Right cardiac atrium (tissue), 5 donors: ENCODE measurements at places on chromosomes 16 and 17. TPM values are rescaled to one million over a fixed set of nuclear protein-coding genes. Genes with fewer than 3 reads are reported as not detected.

- DNase-seq, result no peak
Observed at GRCh38 chr17:62765351-62765750, 42.8 kb downstream of the MARCHF10 start.

- DNase-seq, result no peak
Observed at GRCh38 chr17:7997186-7997585, 5.2 kb upstream of the GUCY2D start.

GRCh38 chr16:30615358-30616091, 5.3 kb upstream of the ZNF689 start:
- peak; percentile 75 for DNase-seq

GRCh38 chr17:43736389-43736788, 22.2 kb downstream of the SOST start:
- no peak for DNase-seq

SLC13A5 gene
- not detected for total RNA-seq

- no peak for DNase-seq
Observed at GRCh38 chr16:54204756-54205155, 81.8 kb downstream of the IRX3 start.

TMEM132E gene
- 0.06 TPM for total RNA-seq

DNA sequence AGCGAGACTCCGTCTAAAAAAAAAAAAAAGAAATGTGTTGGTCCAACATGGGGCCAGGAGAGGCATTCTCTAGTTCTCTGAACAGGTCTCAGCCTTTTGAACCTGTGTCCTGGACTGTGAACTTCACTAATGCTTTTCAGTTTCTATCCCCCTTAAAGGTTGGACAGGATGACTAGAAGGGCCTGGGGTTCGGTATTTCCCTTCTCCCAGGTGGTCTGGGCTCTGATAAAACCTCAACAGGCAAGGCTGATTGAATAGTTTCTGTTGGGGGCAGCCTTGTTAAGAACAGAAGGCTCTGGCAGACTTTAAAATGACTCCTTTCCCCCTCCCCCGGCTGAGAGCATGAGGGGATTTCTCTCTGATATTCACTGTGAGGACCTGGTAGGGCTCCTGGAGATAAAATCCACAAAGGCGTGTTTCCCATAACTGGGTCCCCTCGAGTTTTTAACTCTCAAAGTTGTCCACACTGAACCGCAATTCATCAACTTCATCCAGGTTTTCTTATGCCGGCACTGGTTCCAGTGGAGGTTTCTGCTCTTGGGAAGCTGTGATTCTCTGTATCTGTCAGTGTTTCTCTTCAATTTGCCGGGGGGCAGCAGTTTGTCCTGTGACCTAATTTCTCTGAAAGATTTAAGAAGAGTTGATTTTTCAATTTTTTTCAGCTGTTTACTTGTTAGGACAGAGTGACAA, 91.3 kb downstream of the METRNL start:
- DNase-seq, result no peak

- peak; percentile 40 for DNase-seq
Observed at GRCh38 chr17:39123627-39124026, 27.8 kb downstream of the PLXDC1 start.

SHPK gene
- 5.8 TPM for total RNA-seq

DNA sequence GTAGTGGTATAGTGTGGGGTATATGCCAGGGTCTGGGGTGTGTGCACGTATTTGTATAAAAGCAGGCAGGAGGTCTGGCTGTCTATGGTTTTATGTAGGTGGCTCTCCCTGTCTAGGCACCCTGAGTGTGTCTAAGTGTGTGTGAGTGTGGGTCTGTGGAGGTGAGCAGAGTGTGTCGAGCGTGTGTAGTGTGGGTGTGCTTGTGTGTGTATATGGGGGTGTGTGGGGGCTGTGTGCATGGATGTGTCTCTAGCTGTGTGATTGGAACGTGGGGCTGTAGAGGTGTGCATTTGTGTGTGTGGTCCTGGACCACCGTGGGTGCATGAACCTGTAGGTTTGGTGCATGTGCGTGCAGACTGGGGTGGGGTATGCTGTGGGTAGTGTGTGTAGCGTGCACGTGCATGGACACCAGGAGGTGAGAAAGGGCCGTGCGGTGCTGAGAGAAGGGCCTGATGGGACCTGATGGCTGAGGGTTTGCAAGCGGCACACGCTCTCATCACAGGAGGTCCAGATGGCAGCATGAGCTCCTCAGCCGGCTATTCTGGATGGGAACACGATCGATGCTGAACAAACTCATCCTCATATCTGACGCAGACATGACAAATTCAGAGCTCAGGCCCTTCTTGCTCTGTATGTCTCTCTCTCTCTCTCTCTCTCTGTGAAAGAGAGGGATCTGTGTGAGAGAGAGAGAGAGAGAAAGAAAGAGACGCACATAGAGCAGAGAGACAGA, 27.7 kb downstream of the SPACA3 start:
- DNase-seq, result no peak

CDC42EP4 gene
- total RNA-seq, result 28.1 TPM

GRCh38 chr17:46046957-46047356, 47.9 kb downstream of the STH start:
- DNase-seq, result no peak

GRCh38 chr16:2329532-2329931, 11.0 kb downstream of the ABCA3 start:
- DNase-seq, result no peak

GRCh38 chr17:7403727-7403976, 245 bp downstream of the TMEM256 start:
- DNase-seq, result no peak

SMIM5 gene
- 12.2 TPM for total RNA-seq

MT1H gene
- total RNA-seq, result not detected

GRCh38 chr16:26816266-26816665, 250.5 kb upstream of the C16orf82 start:
- no peak for DNase-seq

NUBP1 gene
- 45.9 TPM for total RNA-seq

GRCh38 chr16:2458887-2459646, 842 bp upstream of the TEDC2 start:
- peak; percentile 54 for DNase-seq

GRCh38 chr17:16997514-16998429, 25.9 kb upstream of the TNFRSF13B start:
- DNase-seq, result peak; percentile 57

CD79B gene
- 1.1 TPM for total RNA-seq

DNA sequence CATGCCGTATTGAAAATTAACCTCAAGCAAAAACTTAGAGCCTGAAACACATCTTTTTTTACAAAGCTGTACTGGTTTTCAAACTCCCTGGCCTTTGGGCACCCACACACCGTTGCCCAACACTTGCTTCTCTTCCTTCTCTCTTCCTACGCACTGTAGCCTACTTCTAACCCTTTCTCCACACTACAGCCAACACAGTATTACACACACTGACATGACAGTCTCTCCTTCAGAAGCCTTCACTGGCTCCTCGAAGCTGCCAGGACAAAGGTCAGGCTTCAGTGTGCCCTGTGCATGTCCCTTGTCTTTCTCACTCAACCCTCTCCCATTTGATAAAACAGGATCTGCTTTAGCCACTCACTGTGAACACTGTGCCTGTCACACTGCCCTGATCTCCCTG, 8.0 kb downstream of the FANCA start:
- no peak for DNase-seq

MPP3 gene
- total RNA-seq, result 77.4 TPM
